Stimulated activated CD4-positive, alpha-beta T cell treated with anti-CD3 and anti-CD28 coated beads, Interleukin-1b, Interleukin-23, amount 100 ng/mL, for 24 hours (primary cell): ENCODE measurements at places on chromosomes 16 and 17.

DNA sequence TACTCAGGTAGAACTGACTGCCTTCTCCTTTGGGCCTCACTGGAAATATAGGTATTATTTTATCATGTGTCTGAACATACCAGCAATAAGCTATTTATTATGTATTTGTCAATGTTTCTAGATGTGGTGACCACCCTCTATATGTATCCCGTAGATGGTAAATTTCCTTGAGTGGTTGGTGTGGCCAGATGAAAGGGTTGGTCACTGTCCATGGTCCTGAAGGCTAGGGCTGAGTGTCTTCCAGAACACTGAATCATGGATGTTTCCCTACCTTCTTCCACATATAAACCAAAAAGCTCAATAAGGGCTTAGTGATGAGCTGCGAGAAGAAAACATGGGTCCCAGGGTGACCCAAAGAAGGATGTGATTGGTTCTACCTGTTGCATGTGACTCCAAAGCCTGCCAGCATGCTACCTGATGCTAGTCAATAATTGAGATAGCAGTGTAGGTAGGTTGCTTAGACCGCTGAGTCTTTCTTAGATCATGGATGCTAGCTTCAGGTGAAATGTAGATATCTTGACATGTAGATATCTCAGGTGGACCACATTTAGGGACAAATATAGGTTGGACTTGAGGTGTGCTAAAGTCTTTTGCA, 150.3 kb downstream of the ASIC2 start:
- DNase-seq, result no peak

DNA sequence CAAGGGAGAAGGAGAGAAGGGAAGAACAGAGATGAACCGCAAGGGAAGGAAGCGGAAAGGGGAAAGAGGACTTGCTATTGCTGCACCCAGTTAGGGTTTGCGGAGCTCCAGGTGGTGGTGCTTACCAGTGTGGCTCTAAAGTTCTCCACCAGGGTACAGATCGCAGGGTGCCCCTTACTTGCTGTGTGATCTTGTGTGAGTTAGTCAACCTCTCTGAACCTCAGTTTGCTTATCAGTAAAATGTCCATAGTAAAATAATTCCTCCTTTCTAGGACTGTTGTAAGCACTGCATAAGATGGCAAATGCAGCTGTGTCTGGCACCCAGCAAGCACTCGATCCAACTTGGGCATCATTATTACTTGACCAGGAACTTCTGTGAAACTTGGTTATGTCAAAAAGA, 230.7 kb upstream of the CDH5 start:
- DNase-seq, result no peak

DNA sequence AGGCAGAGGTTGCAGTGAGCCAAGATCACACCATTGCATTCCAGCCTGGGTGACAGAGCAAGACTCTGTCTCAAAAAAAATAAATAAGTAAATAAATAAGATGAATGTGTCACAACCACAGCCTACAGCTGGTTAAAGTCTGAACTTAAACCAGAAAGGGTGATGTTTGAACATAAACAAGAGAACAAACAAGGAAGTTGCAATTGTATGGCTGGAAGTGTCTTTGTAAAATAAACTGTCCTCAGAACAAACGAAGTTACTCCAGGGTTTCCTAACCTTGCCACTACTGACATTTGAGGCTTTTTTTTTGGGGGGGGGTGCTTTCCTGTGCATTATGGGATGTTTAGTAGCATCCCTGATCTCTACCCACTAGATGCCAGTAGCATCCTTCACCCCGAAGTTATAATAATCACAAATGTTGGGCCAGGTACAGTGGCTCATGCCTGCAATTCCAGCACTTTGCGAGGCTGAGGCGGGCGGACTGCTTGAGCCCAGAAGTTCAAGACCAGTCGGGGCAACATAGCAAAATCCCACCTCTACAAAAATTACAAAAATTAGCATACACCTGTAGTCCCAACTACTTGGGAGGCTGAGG, 119.2 kb downstream of the XYLT1 start:
- DNase-seq, result no peak

- no peak for DNase-seq
These were observed 267.1 kb upstream of the MYOCD start for GRCh38 chr17:12398441-12399051.

- no peak for DNase-seq
These were observed 70.2 kb downstream of the SPAG9 start for GRCh38 chr17:51050291-51051033.
